ENCODE measurements at places on chromosomes 16 and 17.

DNA sequence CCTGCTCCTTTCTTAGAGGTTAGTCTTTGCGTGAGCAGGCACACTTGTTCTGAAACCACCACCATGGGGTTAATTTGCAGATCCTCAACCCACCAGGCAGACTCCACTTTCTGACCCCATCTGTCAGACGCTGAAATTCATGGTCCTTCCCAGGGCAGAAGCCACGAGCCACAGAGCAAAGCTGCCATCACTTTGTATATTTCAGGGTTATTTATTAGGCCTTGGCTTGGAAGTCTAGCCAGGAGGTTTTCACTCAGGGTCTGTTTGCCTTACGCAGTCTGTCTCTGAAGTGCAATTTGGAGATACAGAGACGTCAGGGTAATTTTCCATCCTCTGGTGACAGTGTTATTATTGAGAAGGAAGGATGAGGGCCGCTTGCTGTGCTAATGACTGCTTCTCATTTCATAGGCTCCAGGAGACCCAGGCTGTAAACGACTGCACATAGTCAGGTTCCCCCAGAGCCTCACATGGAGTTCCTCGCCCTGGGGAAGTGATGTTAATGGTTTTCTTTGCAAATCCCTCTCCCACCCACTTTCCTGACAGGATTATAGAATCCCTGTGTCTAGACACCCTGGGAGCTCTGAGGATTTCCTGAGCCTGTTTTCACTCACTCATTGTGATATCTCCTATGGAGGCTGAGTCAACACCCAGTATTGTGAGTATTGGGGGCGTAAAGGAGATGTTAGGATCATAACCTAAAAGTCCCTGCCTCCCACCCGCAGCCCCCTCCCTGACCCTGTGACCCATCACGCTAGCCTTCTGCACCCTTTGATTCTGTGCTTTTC is 269.0 kb downstream of the ABCC12 start:
- no peak for DNase-seq

- DNase-seq, result no peak
Measured at GRCh38 chr17:13268791-13269595, 251.2 kb upstream of the ELAC2 start.

GRCh38 chr17:6994666-6995256 is 1.1 kb upstream of the ALOX12 start:
- DNase-seq, result no peak

GRCh38 chr16:82231008-82231787 is 61.2 kb upstream of the MPHOSPH6 start:
- DNase-seq, result no peak
